ENCODE measurements at places on chromosomes 13 and 19. TPM values are rescaled to one million over a fixed set of nuclear protein-coding genes. Genes with fewer than 3 reads are reported as not detected.

The OVOL3 gene
- total RNA-seq, result not detected

The ZNF813 gene
- total RNA-seq, result 0.75 TPM

- DNase-seq, result peak; percentile 37
These were observed 1.1 kb downstream of the DACH1 start for GRCh38 chr13:71865874-71866334.

GRCh38 chr13:111437856-111438547, 117.6 kb downstream of the TEX29 start:
- DNase-seq, result no peak

GRCh38 chr19:2315818-2316353, 7.9 kb upstream of the LINGO3 start:
- DNase-seq, result peak; percentile 88

GRCh38 chr13:74004109-74004508, 130.1 kb downstream of the KLF12 start:
- no peak for DNase-seq
